Large intestine (tissue), 12 donors: ENCODE measurements at places on chromosomes 3 and 15. TPM values are rescaled to one million over a fixed set of nuclear protein-coding genes. Genes with fewer than 3 reads are reported as not detected.
A peak's percentile ranks its signal among the peaks of the same experiment; 100 is the strongest.

- no peak for DNase-seq
These were observed 352.0 kb upstream of the COL8A1 start for GRCh38 chr3:99286266-99286845.

- no peak for DNase-seq
These were observed 829 bp downstream of the RNF7 start for GRCh38 chr3:141738891-141739363.

The LINS1 gene
- polyA plus RNA-seq: 19.7 TPM

DNA sequence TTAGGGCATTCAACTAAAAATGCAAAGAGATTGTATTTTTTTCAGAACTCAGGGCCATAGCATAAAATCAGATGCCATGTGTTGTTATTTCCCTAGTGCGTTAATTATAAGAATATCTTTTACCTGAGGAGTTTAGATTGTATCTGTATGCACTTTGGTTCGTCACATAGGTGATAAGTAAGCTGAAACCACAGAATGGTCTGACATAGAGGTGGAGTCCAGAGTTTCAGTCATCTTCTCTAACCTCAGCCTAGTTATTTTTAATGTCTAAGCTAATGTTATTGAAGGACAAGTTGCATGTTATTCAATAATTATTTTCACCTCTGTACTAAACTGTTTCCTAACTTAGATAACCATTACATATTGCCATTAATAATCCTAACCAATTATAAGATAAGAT lies 27.1 kb upstream of the CNTN4 start:
- DNase-seq: no peak

The SUCLG2 gene
- 143 TPM for polyA plus RNA-seq

DNA sequence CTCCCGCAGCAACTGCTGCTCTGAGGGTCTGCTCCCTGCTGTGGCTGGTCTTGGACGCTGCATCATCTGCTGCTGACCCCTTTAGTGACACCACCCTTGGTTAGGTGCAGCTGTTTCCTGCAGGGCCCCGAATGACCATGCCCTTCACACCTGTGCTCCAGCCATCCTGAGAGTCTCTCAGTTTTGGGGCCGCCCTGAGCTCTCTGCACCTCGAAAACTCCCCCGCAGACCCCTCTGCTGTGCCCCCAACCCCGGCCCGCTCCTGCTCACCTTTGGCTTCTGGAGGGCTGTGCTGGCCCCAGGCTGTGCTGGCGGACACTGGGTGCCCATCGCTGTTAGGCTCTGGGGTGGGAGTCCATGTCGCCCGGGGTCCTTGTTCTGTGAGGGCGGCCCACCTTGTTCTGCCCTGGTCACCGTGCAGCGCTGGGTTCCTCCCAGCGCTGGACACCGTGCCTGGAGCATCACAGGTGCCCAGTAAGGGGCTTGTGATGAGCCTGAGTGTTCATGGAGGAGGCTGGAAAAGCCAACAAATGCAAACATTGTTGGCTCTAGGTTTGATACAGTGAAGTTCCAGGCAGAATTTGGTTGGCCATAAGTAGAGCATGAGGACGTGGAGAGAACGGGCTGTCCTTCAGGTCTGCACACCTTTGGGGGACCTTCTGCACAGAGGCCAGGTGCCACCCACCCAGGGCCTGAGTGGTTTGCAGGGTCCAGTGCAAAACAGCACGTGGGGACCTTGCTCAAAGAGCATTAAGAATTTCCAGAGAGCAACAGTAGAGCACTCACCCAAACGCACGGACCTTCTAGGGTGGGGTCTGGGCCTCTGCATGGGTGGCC lies 12.3 kb downstream of the ABTB1 start:
- DNase-seq: no peak

DNA sequence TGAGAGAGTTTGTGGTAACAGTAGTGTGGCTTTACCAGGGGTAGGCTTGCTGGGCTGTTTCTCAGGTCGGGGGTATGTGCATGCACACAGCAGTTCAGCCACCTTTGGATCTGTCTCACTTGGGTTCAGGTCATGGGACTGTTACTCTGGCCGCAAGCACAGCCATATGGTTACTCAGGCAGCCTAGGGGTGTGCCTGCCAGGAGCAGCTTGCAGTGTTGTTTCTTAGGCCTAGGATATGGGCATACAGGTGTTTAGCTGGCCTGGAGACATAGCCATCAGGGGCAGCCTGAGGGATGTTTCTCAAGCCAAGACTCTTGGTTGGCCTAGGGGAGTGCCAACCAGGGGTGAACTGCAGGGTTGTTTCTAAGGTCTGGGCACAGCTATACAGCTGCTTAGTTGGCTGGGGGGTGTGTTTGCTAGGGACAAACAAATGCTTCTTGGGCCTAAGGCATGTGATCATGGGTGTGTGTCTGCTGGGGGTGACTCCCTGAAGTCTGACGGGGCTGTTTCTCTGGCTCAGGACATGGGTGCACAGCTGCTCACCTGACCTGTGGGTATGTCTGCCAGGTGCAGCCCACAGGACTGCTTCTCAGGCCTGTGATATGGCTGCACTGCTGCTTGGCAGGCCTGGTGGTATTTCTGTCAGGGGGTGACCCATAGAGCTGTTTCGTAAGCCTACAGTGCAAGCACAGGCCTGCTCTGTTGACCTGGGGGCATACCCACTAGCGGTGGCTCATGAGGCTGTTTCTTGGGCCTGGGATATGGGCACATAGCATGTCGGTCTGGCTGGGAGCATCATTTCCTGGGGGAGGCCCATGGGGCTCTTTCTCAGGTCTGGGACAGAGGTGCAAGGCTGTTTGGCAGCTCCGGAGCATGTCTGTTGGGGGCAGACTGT lies 168.0 kb upstream of the THRB start:
- DNase-seq: peak; percentile 14
